Hepatocyte (in vitro differentiated cells): ENCODE measurements at places on chromosomes 1 and 21.

DNA sequence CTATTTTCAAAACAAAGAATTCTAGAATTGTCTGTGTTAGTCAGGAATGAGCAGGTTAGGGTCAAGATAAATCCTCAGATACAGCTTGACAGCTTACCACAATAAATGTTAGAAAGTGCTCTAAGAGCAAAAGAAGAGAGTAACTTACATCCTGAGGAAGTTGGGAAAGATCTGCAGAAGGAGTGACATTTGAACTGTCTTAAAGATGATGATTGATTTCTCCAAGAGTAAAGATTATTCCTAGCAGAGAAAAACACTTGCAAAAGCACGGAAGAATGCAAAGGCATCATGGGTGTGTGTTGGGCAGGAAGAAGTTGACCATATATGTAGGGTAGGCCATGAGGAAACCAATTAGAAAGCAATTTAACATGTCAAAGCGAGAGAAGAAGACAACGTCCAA, 175.4 kb downstream of the LRRC7 start:
- no peak for DNase-seq

DNA sequence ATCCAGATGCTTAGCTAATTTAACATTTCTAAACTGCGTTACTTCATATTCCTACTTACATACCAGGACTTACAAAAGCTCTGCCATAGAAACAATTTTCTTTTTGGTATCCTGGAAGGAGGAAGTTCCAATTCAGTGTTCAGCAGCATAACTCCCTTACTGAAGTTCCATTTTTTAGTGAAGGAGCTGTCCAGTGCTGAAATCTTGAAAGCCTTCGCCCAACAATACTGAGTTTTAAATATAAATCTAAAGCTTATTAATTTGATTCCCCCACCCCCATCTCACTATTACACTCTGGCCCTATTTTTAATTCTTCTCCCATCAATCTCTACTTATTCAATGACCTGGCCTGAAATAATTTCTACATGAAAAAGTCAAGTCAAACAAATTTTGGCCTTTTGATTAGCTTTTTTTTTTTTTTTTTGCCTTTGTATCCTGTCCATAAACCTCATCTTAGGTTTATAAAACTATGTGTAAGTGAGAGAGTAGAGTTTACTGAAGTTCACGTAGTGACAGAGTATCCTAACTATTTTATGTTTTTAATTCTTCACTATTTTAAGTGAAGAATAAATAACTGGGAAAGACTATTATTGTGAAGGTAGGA, 323.0 kb upstream of the PLD5 start:
- DNase-seq, result peak; percentile 47

DNA sequence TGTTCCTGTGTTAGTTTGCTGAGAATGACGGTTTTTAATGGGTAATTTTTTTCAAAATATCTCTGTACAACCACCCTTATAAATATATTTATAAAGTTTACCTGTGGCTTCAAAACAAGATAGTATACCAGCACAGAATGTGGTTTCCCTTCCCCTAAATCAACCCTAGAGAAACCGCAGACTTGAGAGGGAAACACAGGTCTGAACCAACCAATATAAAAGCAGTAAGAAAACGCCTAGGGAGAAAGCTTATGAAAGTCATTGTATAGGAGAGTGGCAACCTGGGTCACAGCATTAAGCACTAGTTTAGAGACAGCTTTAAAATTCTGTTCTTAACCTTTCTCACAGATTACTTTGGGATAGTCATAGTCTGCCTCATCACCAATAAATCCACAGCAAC, 180.6 kb upstream of the LHX8 start:
- no peak for DNase-seq

DNA sequence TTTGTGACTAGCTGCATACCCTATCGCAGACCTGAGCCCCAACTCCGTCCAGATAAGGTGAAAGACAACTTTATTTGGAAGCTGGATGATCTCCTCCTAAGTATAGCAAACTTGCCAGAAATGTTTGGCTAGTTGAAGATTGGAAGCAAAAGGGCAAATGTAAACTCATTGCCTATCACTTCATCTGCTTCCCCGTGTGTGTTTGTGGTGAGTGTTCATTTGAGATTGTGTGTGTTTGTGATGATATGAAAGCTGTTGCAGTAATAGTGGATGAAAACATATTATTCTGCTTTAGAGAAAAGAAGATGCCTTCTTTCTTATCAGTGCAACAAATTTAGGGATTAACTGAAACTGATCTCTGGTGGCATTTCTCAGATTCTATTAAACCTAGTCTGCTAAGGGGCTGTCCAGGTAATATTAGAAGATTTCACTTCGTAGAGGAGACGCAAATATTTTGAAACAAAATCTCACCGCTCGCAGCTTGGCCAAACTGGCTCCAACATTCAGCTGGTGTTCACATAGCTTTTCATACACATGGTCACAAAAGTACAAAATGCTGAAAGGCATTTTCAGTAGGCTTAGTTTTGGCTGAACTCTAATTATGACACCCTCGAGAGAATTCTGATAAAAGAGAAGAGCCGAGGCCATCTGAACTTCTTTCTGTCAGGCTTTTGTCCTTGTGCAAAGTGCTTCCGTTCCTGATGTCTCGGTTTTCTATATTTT, 1.1 kb downstream of the TBX19 start:
- DNase-seq, result no peak

DNA sequence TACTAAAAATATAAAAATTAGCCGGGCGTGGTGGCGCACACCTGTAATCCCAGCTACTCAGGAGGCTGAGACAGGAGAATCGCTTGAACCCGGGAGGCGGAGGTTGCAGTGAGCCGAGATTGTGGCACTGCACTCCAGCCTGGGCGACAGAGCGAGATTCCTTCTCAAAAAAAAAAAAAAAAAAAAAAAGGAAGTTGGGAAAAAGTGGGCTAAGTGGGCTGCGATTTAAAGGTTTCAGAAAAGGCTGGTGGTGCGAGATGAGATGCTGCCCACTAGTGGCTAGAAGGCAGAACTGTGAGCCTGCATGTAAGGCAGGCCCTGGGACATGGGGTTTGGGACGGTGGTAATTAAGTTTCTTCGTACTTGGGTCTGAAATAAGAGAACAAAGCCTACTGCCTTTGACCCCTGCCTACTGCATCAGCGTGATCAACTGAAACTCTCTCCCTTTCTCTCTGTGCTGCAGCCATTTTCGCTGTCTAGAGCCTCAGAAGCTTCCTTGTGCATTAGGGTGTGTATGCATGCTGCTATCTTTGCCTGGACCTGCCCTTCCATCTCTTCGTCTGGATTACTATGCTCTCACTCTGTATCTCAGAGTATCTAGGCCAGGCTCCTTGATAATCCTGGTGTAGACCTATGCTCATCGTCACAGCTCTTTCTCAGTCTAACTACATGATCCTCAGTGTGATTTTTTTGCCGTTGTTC, 12.4 kb downstream of the FMOD start:
- peak; percentile 81 for DNase-seq

DNA sequence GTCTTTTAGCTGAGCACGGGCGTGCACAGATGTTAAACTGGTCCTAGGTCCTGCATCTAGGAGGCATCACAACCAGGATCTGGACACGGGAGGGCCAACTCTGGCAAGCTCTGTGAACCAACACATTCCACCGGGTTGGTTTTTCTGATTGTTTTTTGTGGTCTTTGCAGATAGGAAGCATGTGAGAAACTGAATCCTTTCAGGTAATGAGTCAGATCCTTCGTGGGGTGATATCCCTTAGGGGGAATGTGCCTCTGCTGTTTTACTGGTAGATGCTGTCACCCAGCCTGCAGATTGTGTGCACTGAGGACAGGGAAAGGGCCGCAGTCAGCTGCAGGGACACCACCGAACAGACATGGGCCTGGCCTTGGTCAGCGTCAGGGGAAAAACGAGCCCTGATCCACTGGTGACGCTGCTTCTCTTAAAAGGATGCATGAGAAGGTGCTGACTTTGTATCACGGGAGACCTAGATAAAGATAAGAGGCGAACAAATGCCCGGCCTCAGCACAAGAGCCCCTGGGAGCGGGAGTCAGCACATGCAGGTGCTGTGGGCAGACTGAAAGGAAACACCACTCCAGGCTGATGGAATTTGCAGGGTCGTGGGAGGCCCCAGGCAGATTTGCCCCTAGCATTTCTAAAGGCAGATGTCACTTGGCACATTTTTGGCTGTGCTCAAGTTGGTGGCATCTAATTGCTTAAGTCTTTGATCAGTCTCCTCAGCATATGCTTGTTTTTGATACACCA, 51.1 kb downstream of the DOP1B start:
- no peak for DNase-seq

GRCh38 chr1:31669786-31670592, 25.3 kb upstream of the PEF1 start:
- peak; percentile 67 for DNase-seq

DNA sequence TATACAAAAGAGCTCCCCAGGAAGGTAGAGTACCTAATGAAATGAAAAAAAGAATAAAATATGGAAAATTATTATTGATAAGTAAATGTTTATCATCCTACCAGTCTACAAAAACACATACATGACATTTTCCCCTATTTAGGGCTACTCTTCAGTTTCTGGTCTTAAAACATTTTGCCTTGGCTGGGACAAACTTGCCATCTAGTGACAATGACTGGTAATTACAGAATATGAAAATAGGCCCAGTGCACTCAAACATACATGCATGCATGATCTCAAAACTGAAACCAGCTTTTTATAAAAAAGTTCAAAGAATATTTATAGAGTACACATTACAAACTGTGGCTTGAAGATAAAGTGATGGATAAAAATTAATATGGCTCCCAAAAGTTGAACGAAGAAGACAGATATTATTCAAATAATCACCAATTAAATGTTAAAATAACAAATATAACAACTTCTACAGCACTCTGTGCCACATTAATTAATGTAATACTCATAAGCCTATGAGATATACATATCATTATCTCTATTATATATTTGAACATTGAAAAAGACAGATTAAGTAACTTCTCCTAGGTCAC, 10.5 kb upstream of the RNPC3 start:
- peak; percentile 54 for DNase-seq

DNA sequence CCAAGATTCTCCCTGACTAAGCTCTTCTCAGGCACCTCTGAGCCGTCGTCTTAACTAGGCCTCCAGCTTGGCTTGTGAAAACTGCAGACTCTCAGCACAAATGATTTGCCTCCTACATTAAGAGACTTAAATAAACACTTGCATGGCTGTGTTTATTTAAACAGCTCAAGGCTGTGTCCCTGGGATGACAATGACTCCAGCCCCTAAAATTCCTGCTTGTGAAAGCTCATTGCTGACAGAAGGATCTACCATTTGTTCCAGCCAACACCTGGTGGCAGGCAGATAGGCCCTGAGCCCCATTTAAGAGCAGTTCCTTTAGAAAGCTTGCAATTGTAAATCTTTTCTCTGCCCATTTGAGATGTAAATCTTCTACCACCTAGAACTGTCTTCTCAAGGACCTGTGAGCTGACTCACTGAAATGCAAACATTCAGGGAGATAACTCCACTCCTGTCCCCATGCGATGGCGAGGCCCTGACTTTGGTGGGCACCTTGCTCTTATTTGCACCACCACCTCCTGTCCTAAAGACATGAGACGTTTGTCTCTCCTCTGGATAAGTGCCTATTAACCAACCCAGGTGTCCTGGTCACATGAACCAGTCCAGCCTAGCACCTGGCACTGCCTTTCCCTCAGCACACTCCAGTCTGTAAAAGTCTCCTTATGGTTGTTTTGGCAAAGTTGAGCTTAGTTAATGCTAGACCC, 15.1 kb upstream of the PCP4 start:
- peak; percentile 48 for DNase-seq

- peak; percentile 86 for DNase-seq
Measured at GRCh38 chr1:9867408-9868243, 42.4 kb downstream of the CTNNBIP1 start.

DNA sequence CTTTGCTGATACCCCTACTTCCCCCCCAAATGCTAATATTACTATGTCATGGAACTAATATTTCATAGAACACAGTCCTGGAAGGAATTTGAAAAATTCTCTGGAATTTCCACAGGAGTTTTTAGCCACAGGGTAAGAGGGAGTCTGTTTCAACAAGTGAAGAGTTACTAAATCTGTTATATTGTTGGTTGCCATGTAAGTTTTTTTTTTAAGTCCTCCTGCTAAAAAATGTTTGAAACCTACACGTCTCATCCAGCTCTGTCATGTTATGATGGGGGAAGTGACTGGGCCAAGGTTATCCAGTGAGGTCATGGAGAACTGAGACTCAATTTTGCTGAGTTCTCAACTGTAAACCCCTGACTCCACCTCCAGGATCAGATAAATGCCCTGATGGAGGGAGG, 60.8 kb upstream of the USP24 start:
- DNase-seq, result no peak

DNA sequence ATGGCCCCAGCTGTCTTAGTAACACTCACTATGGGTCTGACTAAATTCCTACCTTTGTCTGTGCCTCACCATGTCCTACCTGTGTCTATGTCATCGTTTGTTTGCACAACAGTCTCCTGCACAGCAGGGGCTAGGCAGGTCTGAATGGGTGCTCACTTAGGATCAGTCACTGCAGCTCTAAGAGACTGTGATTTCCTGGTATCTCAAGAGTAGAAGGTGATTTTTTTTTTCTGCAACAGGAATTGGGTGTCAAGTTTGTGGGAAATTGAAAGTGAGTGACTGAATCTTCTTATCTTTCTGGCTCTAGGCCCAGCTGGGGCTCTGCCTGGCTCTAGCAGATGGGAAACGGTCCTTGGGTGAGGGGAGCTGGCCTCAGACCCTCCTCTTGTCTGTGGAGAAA, 46.4 kb upstream of the TRABD2B start:
- DNase-seq, result peak; percentile 55

- no peak for DNase-seq
Measured at GRCh38 chr1:198764748-198765147, 125.9 kb downstream of the PTPRC start.

DNA sequence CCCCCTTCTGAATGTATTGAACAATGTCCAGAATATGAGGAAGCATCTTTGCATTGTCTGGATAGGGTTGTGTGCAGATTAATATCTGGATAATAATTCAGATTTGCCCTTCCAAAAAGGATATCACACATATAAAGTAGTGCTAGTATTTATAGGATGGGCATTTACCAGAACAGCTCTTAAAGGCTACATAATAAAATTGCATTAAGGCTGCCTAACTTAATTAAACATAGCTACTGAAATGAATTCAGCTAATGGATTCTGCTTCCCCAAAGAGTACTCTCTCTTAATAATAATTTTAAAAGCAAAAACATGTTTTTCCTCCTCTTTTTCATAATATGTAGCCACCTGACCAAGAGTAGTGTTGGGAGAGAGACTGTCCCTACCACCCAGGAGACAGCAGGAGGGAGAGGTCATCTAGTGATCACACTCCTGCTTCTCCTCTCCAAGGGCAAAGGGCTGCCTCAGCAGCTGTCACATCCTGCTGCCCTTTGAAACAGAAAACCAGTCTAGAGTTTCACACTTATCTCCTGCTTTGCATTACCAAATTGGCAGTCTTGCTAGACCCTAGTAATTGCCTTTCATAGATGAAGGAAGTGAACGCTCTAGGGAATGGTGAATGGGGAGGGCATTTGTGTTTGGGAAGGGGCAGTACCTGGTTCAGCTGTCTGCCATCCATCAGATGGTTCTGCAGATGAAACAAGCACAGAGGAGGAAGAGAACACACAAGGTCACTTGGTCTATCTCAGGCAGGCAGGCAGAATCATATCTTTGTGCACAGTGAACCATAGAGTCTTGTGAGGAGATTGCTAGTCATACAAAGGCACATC, 29.3 kb upstream of the DDAH1 start:
- no peak for DNase-seq

- no peak for DNase-seq
Measured at GRCh38 chr1:212178851-212179250, 106.4 kb upstream of the PPP2R5A start.

GRCh38 chr1:186292875-186293274, 82.2 kb downstream of the TPR start:
- DNase-seq, result no peak
